ENCODE measurements at places on chromosomes 1 and 21. TPM values are rescaled to one million over a fixed set of nuclear protein-coding genes. Genes with fewer than 3 reads are reported as not detected.

- no peak for DNase-seq
Measured at GRCh38 chr1:155873860-155874259, 14.5 kb downstream of the SYT11 start.

DNA sequence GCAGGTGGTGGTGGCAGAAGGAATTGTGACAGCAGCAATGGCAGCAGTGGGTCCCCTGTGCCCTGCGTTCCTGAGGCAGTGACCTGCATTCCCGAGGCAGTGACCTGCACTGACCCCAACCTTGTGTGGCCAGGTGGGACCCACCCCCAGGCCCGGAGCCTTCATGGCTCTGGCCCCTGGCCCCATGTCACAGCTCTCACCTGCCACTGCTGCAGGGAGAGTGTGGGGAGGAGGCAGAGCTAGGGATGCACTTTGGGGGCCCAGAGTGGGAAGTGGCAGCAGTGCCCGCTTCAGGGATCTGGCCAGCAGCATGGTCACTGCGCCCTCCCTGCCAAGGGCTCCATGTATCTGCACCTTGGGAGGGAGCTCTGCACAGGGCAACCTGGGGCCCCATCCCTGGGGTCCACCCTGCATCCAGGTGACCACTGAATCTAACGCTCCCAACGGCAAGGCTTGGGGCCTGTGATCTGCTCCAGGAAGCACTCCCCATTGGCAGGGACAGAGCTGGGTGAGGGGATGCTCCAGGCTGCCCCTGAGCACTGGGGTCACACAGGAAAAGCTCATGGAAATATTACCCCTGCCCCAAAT is 618.6 kb downstream of the RWDD3 start:
- DNase-seq: no peak

- no peak for DNase-seq
Measured at GRCh38 chr21:34606051-34606450, 8.9 kb downstream of the RCAN1 start.

Gene MARCKSL1
- 21.0 TPM for total RNA-seq

Gene HSPB7
- total RNA-seq: 2.9 TPM

All from lower leg skin (tissue), 4 donors.